ENCODE measurements at places on chromosomes 6 and 20. TPM values are rescaled to one million over a fixed set of nuclear protein-coding genes. Genes with fewer than 3 reads are reported as not detected.

WFDC12 gene
- not detected for total RNA-seq

EMILIN3 gene
- not detected for total RNA-seq

PTPRT gene
- not detected for total RNA-seq

GGTLC1 gene
- total RNA-seq: not detected

SIM1 gene
- 1.1 TPM for total RNA-seq

SPEF1 gene
- not detected for total RNA-seq

SMOC2 gene
- 10.0 TPM for total RNA-seq

DNA sequence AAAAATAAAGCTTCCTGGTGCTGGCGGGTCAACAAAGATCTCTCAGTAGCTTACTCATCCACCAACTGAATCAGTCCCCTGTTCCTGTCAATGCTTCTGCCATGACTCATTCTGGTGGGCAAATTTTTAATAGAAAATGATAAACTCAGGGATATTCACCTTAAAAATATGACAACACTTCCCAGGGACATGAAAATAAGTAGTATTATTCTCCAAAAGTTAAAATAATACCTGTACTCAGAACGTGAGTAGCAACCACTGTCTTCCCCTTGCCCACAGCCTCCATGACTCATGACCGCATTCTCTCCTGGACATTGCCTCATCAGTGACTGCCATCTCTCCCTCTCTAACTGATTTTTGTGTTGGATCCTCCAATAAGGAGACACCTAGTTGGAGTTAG, 552.3 kb downstream of the KIF16B start:
- DNase-seq: no peak

DNA sequence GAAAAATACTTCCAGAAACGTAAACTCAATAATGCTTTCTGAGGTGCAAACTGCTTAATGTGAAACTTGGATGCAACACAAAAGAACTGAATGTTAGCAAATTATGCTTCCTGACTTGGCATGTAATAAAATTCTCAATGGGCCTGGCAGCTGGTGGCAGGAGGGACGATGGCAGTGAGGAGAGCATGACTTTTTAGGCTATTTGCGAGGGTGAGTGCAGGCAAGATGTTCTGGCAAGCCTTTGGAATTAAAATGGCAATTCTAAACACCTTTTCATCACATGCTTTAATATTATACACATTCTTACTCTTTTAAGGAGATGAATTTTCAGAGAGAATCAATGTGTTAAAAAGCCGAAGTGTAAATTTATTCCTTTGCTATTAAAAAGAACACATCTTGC, 224.8 kb upstream of the CDH4 start:
- no peak for DNase-seq

DNA sequence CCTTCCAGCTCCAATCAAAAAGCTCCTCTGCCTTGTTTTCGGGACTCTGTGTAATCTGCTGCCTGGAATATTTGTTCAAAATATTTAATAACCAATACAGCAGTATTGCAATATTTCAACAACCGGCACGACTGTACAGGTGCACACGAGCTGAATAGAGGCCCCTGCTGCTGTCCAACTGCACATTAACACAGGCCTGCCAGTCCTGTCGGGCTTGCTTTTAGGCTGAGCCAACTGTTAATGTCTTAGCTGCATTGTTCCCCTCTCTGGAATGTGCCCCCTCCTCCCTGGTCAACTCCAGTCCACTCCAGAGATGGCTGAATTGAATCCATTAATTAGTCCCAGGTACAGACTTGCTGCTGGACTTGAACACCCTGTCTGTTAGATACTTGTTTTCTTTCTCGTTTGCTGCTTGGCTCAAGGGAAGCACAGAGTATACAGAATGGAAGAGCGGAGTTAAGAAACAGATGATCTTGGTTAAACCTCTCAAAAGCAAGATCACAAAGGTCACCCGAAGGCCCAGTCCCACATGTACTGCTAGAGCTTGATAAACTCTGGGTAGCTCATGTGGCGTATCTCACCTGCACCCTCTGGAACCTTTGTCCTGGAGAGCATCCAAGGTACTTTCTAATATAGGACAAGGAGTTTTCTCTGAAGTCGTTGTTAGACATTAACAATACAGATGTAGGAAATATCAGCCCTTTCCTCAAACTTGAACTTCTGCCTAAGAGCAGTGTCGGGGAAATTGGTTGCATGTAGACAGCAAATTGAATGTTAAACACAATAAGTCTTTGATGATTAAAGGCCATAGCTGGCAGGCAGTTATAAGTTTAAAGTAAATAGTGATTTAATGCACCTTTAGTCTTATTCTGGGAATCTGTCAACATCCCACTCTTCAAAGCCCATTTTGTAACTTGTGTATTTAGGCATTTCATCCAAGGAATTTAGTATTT, 31.9 kb downstream of the SHLD1 start:
- no peak for DNase-seq

GRCh38 chr20:20525756-20526155, 157.9 kb downstream of the INSM1 start:
- DNase-seq: no peak

DNA sequence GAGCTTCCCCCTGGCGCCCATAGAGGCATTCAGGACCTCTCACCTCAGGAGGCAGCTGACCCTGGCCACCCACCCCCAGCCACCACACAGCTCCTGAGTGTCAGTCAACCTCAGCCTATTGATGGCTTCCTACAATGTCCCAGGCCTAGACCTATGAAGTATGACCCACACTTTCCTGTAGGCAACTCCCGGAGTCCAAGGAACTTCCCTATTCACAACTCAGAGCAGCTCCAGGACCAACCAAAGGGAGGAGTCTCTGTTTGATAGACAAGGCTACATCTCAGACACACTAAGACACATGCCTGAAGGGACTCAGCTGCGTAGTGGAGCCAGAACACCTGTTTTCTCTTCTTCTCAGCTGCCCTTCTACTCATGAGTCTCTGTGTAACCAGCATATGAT, 169.1 kb downstream of the MAFB start:
- no peak for DNase-seq

- no peak for DNase-seq
Observed at GRCh38 chr6:137787016-137787415, 80.0 kb upstream of the TNFAIP3 start.

GRCh38 chr6:40999569-40999968, 39.5 kb downstream of the UNC5CL start:
- peak; percentile 34 for DNase-seq

GRCh38 chr6:7106215-7106751, 1.5 kb upstream of the RREB1 start:
- DNase-seq: no peak

GRCh38 chr6:71107911-71108420, 151.1 kb upstream of the B3GAT2 start:
- DNase-seq: no peak

GRCh38 chr6:33416386-33417127, 1.4 kb downstream of the CUTA start:
- no peak for DNase-seq

DNA sequence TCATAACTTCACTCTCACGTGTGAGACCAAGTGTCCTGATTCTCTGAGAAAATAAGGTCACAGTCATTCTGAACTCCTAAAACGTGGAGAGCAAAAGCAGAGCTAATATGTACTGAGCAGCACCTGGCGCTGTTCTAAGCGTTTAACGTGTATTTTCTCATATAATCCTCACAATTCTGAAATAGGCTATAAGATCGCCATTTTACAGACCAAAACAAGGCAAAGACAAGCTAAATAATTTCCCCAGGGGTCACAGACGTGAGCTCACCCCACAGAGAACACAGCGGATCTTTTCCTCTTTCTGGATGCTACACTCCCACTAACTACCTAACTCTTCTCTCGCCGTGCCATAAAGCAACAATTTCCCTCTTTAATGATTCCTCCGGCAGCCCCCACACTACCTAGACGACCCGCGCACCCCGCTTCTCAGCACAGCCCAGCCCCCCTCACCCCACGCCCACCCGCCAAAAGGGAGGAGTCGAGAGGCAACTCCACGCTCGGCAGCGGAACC, 636 bp downstream of the SUPT3H start:
- no peak for DNase-seq

GRCh38 chr20:61161726-61162390, 90.2 kb upstream of the CDH4 start:
- DNase-seq: no peak

DNA sequence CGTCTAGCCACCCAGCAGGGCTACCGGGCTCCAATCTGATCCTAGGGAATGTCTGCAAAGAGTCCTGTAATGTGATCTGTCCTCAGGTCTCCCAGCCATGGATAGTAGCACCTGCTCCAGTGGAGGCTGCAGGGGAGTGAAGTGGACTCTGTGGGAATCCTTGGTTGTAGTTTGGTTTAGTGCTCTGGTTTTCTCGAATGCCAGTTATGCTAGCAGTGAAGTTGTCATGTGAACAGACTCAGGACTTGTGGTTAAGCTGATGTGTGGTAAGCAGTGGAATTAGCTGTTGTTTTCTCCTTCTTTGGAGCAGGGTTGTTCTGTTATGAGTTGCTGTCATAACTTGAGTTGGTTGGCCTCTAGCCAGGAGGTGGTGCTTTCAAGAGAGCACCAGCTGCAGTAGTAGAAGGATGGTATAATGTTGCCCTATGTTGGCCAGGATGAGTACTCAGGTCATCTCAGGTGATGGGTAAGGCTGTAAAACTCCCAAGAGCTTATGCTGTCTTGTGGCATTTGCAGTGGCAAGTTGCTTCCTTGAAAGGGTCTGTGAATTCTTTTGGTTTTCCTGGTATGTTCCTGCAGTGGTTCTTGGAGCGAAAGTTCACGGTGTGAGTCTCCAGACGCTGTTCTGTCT, 390.2 kb downstream of the UTRN start:
- peak; percentile 47 for DNase-seq

Measured in gastrocnemius medialis (tissue), 4 donors.